Activated CD8-positive, alpha-beta memory T cell treated with anti-CD3 and anti-CD28 coated beads for 24 hours (primary cell): ENCODE measurements at places on chromosomes 16 and 17.

DNA sequence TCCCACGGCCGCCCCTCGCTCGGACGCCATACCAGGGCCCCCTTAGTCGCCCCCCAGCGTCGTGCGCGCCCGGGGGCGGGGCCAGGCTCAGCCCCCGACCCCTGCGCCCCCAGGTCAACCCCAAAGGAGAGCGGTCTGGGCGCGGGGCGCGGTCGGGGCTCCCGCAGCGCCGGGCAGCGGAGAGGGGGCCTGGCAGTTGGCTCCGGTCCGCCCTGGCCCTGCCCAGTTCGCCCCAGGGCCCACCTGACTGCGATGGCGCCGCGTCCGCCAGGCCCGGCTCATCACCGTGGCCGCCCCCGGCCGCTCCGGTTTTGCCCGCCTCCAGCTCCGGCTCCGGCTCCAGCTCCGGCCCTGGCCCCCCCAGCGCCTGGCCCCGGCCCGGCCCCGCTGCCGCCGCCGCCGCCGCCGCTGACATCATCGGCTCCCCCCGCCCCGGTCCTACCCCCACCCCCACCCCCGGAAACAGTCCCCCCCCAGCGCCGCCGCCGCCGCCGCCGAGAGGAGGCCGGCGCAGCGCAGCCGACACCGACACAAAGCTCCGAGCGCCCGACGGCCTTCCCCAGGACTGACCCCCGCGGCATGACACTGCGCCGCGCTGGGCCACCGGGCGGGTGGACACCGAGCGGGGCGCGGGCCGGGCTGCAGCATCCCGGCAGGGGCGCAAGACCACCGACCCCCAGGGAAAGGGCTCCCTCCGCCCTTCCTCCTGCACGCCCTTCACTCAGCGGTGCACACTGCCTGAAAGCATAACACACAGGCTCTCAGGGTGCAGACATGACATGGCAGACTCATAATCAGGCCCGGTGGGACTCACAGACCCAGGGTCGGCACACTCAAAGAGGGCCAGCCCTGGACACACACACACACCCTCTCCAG lies at the start of gene ZBTB4:
ZBTB4 (minus strand) TSS at position 419 of the 876 bp plus-strand sequence. CDS start 12,830 bp downstream, outside the sequence.
- DNase-seq: peak; percentile 85

DNA sequence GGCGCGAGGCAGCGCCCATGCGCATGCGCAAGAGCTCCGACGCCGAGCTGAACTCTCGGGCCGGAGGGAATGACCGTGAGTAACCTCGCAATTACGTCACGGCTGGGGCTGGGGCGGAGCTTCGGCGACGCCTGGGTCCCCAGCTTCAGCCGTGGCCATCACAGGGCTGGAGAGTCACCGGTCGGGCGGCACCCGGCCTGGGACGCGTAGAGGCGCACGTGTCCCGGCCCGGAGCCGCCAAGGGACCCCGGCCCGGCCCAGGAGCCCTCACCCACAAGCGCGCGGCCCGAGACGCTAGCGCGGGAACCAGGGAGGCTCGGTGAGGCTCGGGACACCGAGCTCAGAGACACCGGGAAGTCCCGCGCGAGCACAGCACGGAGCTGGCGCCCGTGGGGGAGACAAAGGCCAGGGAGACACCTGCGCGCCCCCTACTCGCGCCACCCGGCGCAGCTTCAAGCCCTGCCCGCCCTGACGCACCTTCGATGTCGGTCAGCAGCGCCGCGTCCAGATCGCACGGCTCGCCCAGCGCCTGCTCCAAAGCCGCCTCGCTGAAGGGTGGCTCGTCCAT lies 452 bp downstream of the SREBF1 start:
- DNase-seq: peak; percentile 99

DNA sequence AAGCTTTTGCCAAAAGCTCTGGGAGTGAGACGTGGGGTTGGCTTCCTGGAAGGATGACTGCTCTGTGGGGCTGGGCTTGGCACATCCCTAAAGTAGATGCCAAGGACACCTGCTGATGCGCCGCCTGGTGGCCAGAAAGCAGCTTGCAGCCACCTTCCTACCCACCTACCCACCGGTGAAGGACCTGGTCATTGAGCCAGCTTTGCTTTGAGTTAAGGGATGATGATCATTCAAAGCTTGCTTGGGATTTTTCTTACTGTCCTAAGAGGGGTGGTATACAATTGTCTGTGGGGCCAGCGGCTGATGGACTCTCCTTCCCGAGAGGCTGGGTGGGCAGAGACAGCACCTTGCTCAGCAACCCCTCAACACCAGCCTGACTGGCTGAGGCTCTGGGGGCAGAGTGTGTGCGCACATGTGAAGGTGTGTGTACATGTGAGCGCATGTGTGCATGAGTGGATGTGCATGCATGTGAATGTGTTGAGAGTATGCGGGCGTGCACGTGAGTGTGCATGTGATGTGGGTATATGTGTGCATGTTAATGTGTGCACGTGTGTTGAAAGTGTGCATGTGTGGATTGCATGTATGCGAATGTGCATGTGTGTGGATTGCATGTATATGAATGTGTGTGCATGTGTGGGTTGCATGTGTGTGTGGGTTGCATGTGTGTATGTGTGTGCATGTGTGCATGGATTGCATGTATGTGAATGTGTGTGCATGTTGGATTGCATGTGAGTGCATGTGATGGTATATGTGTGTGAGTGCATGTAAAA lies 18.6 kb downstream of the C1QTNF1 start:
- DNase-seq: peak; percentile 87

DNA sequence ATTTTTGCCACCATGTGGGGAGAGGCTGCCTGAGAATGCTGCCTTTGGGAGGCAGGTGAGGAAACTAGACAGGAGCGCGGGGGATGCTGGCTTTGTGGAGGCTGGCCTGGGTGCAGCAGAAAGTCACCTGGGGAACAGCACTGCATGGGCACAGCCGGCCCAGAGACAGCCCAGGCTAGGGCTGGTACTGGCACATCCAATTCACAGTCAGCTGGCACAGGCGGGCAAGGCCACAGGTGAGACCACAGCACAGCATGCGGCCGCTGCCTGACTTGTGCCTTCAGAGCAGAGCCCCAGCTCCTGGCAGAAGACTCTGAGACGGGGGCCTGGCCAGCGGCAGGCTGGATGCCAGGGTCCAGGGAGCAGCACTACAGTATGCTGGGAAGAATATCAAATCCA lies 16.6 kb upstream of the PITPNM3 start:
- DNase-seq: no peak

GRCh38 chr17:50281739-50282401 lies 7.6 kb downstream of the TMEM92 start:
- DNase-seq: no peak

DNA sequence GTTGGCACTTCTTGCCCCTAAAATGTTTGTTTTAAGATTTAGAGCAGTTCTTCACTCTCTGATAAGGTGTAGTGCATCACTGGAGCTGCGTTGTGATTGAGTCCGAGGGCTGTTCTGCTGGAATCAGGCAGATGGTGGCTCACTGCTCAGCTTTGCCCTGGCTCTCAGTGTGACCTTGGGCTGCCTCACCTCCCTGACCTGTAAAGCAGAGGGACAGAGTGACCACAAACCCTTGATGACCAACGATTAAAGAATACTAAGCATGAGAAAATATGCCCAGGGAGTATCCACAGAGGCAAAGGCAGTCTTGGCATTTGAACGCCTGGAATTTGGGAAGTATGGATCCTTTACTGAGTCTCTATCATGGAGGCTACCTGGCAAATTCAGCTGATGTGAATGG lies 18.1 kb downstream of the CMIP start:
- DNase-seq: no peak

DNA sequence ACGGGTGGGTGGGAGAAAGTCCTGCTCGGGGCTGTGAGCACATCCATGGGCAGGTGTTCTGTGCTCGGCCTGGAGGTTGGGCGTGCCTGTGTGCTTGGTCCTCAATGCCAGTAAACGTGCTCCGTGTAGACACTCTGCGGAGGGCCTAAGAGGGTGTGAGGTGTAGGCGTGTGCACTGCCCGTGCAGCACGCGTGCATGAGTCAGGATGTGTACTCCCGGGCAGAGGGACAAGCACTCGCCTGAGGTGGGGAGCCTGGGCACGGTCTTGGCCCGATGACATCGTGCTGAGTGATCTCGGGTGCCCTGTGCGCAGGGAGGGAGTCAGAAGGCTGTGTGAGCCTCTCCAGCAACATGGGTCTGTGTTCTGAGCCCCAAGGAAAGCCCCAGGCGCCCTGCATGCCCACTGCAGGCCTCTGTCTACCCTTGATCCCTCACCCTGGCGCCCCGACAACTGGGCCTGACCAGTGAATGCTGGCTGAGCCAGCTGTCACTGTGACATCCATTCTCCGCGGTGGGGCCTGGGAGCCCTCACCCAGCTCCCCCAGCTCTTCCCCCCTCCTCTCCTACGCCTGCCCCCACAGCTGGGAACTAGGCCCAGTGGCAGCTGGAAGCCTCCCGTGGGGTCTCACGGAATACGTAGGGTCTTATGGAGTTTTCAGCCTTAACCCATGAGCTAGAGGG lies 23.5 kb upstream of the NXPH3 start:
- no peak for DNase-seq

DNA sequence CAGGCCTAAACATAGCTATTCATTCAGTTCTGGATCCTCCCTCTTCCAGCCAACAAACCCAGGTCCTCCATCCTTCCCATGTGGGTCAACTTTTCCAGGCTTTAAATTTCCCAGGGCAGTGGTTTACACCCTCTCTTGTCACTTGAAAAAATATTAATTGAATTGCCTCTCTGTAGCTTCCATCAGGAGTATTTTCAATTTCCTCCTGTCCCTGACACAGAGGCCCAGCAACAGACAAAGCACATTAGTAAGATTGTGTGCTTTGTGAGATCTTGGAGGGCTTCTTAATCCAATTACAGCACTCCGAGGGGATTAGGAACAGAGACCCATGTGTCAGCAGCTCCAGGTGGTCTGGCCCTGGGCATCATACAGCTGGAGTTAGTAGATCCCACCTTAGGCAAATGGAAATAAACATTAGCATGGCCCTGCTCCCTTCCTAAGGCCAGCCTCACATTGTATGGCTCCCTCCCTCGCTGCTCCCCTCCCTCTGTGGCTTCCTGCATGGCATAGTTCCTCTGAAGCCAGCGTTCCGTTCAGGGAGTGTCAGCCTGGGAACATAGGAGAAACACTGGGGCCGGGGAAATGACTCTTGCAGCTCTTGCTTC lies 132.7 kb upstream of the HSBP1 start:
- no peak for DNase-seq

DNA sequence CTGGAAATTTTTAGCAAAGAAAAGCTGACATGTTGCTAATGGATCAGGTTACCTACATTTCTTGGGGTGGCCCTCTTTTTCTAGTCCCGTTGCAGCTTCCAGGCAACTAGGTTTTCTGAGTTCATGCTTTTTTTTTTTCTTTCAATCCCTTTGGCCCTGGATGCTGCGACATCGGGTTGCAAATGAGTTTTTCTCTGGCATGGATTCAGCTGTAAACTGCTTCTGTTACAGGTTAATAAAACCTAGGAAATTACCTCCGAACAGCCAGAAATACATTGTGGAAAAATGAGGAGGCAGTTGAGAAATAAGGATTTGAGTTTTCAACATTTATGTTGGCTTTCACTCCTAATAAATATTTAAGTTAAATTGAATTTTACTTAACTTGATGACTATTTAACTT lies 149.8 kb upstream of the MAF start:
- DNase-seq: no peak

DNA sequence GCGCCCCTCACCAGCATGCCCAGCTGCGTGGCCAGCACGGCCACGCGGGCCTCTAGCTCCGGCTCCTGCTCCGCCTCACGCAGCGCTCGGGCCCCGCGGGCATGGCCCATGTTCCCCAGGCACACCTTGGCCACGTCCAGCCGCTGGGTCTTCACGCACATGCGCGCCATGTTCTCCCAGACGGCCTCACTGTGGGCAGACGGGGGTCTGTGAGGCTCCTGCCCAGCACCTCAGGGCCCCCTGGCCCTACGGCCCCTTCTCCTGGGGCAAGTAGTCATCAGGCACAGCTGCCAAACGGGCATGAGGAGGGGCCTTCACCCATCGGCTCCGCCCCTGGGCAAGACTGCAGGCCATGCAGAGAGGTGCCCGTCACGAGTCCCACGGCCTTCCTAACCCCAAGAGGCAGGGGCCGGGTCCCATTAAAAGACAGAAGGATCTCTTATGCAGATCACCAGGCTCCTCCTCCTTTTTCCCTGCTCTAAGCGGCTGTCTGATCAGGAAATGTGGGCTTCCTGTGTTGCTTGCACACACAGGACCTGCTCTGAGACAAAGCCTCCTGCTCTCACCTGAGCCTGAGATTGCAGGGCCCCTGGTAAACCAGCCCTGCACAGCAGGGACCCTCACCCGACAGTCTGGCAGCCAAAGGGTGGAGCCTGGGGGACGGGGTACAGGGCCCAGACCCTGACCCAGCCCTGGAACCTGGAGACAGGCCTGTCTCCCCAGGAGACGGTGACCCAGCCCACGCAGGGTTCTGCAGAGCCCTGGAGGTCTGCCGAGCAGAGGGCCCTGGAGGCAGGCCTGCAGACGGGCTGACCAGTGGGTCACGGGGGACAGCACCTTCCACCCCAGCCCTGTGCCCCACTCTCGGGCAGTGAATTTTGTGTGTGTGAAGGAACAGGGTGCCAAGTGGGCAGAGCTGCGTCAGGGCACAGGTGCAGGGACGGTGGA lies 6.6 kb upstream of the TMEM204 start:
- DNase-seq: peak; percentile 79

- DNase-seq: no peak
Observed at GRCh38 chr16:116015-116414, 22.5 kb downstream of the NPRL3 start.

GRCh38 chr17:8476741-8477140 lies 41.1 kb downstream of the NDEL1 start:
- peak; percentile 35 for DNase-seq

- DNase-seq: no peak
Observed at GRCh38 chr16:10676284-10676683, 18.4 kb downstream of the TEKT5 start.

- DNase-seq: no peak
Observed at GRCh38 chr16:28503470-28504259, 3.0 kb downstream of the IL27 start.

- no peak for DNase-seq
Observed at GRCh38 chr16:58409316-58409973, 17.2 kb downstream of the GINS3 start.

DNA sequence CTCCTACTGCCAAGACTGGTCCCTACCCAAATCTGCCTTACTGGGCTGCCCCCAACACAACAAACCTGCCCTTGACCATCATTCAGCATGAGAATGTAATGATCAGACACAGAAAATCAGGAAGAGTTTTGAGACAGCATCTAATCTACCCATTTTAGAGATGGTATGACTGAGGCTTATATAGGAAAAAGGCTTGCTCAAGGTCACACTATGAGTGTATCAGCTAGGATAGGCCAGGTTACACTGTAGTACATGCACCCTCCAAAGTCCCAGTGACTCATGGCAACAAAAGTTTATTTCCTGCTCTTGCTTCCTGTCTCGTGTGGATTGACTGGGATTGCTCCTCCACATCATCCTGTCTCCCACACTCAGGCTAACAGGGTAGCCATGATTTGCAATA lies 27.9 kb downstream of the NLRC5 start:
- DNase-seq: no peak

GRCh38 chr17:15256689-15257088 lies 8.4 kb downstream of the PMP22 start:
- no peak for DNase-seq

DNA sequence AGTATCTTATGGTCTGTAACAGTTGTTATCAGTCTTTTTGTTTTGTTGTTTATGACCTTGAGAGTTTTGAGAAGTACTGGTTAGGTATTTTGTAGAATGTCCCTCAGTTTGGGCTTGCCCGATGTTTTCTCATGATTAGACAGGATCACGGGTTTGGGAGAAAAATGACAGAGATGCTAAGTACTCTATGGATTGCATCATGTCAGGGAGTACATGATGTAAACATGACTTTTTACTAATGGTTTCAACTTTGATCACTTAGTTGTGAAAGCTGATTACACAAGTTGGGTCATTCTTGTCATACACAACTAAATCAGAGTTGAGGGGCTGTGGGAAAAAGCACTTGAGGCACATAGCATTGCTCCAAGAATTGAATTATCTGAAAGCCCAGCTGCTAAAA lies 94.7 kb upstream of the SIAH1 start:
- no peak for DNase-seq

GRCh38 chr16:19853742-19854542 lies 30.7 kb downstream of the GPRC5B start:
- DNase-seq: no peak
